Dermis blood vessel endothelial cell (primary cell): ENCODE measurements at places on chromosomes 11 and 22.

DNA sequence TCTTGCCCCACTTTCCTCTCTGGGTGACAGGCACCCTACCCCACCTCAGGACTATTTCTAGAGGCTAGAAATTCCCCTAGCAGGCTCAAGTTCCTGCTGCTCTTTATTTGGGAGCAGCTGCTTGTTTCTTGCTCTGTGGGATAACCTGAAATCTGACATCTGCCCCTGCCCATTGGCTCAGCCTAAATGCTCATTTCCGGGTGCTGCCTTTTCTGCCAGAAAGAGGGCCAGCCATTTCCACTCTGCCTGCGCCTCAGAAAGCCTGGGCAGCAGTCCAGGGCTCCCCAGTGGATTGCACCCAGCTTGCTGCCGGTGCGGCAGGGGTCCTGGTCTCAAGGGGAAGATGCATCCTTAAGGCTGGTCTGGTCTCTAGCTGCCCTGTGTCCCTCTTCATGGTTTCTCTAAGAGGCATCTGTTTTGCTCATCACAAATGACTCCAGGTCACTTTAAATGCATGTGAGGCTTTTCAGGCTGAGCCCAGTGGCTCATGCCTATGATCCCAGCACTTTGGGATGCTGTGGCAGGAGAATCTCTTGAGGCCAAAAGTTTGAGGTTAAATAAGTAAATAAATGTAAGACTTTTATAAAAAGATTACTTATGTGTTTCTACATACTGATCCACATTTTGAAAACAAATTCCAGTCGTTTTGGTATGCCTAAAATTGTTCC lies 10.3 kb upstream of the PNPLA5 start:
- no peak for DNase-seq

- no peak for DNase-seq
Observed at GRCh38 chr11:61898247-61898582, 6.9 kb upstream of the FADS3 start.

GRCh38 chr22:50507421-50507990 lies at the start of gene LMF2:
Gene LMF2 (minus strand): TSS chr22:50507702. CDS start chr22:50507675, 27 bp downstream.
- no peak for DNase-seq

GRCh38 chr22:41022470-41023298 lies 69.7 kb upstream of the EP300 start:
- peak; percentile 83 for DNase-seq

DNA sequence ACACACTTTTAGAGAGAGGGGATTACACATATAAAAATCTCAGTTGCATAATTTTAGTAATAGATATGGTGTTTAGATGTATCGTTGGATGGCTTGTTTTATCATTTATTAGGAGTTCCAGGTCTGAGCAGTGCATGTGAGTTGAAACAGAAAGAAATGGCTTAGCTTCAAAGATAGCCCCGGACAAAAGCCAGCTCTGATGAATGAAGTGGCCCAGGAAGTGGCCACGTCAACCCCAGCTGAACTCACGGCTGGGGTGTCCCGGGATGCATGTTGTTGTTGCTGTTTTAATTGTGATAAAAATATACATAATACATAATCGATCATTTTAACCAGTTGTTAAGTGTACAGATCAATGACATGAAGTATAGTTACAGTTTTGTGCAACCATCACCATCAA lies 1513.6 kb downstream of the BRD1 start:
- DNase-seq, result no peak

- DNase-seq, result no peak
Observed at GRCh38 chr11:127268521-127268920, 268.0 kb upstream of the KIRREL3 start.

- DNase-seq, result no peak
Observed at GRCh38 chr11:95716266-95716665, 73.3 kb downstream of the FAM76B start.

GRCh38 chr11:68963779-68964178 lies 17.0 kb downstream of the MRGPRD start:
- no peak for DNase-seq

- DNase-seq, result no peak
Observed at GRCh38 chr11:64415286-64415685, 56.3 kb downstream of the RPS6KA4 start.

- DNase-seq, result no peak
Observed at GRCh38 chr11:36039471-36039870, 95.6 kb downstream of the LDLRAD3 start.

DNA sequence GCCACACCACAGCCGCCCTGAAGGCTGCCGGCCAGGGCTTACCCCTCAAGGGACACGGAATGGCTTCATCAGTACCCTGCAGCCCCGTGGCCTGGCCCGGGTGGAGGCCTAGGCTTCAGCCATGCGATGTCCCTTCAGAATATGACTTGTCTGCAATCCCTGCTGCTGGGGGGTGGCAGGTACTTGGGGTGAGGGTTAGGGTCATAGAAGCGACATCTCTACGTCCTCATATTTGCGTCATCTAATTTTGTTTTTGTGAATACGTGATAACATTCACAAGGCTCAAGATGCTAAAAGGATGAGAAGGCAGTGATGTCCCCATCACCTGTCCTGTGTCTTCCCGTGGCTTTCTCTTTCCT lies 6.4 kb downstream of the CCND1 start:
- no peak for DNase-seq

GRCh38 chr11:129375751-129376657 lies at the start of gene BARX2:
Gene BARX2 (plus strand): TSS chr11:129375848. CDS start chr11:129376036, 188 bp downstream.
- DNase-seq, result peak; percentile 74

GRCh38 chr11:67117176-67117575 lies 1.9 kb upstream of the KDM2A start:
- no peak for DNase-seq

DNA sequence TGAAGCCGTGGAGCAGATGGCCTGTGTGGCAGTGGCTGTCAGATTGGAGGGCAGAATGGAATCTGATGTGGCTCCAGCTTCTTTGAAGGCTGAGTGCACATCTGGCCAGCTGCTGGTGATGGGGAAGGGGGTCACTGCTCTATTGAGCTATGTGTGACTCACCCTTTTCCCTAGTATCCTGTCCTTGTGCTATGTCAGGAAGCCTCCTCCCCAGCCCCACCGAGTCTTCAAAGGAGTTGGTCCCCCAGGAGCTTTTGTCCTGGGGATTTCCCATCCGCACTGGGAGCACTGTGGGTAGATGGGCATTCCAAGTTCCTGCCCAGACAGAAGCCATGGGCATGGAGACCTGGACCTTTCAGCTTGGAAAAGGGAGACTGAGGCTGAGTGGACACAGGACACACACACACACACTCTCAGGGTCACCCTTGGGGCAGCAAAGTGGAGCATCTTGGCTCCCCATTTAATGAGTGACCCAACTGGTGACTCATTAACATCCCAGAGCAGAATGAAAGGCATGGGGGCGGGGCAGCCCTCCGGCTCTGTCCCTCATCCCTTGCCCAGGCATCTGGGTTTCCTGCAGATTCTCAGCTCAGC lies 3.3 kb downstream of the SERPINH1 start:
- peak; percentile 81 for DNase-seq
